ENCODE measurements at places on chromosomes 1 and 21.

DNA sequence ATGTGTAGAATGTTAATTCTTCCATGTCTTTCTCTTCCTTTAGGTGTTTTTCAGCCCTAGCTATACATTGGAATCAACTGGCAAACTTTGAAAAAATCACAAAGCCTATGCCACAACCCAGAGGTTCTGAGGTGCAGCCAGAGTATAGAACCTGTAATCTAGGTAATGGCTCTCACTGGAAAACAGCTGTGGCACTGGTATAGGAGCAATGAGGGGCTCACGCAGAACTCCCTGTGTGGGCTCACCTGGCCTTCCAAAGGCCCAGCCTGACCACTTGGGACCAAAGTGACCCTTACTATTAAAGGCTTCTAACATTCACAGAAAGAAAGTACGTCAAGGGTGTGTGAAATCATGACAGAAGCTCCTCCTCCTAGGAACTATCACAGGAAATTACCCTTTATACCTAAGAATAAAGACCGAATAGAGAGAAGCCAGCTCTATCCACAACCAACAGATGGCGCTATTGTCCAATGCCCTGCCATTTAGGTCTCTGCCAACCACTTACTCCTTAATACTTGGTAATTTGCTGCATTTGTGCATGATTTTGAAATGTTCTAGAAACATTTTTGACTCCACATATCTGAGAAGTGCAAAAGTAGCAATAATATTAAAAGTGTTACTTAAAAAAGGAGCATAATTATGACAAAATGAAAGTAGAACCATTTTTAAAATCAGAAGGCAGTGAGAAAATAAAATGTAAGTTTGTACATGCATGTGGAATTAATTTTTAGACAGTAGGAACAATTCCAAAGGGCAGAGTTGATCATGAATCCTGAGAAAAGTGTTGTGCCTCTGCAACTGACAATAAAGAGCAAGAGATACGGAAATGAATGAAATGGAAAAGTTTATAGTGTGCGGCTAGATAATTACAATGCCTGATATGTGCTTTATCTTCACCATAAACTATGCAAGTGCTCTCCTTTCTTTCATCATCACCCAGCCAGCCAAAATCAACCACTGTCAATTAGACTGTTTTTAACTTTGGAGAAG lies 93.1 kb upstream of the HAO2 start:
- peak; percentile 29 for DNase-seq

- DNase-seq = no peak
These were observed 7.2 kb downstream of the IFT25 start for GRCh38 chr1:53938136-53938830.

GRCh38 chr1:166395729-166396128 lies 228.9 kb upstream of the FAM78B start:
- no peak for DNase-seq

DNA sequence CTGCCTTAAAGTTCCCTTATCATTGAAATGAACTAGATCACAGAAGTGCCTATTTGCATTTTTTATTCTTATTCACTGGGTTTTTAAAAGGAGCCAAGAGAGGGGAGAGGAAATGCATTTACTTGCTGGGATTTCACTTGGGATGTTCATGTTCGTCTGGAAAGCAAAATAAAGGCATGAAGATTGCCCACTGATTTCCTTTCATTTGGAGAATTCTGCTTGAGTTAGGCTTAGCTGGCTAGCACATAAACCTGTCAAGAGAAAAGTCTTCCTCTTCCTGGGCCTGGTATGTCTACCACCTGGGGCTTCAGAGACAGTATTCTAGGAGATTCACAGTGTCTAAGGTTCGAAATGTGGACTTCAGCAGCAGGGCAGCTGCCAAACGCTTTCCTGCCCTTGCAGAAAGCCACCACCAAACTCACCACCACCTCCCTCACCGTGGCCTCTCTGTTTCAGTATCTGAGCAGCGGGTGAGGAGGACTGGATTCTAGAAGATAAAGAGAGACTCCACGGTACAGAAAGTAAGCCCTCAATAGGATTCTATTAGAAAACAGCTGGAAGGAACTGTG lies 44.5 kb downstream of the HIVEP3 start:
- DNase-seq = no peak

GRCh38 chr1:231828182-231828920 lies 201.8 kb downstream of the DISC1 start:
- no peak for DNase-seq

DNA sequence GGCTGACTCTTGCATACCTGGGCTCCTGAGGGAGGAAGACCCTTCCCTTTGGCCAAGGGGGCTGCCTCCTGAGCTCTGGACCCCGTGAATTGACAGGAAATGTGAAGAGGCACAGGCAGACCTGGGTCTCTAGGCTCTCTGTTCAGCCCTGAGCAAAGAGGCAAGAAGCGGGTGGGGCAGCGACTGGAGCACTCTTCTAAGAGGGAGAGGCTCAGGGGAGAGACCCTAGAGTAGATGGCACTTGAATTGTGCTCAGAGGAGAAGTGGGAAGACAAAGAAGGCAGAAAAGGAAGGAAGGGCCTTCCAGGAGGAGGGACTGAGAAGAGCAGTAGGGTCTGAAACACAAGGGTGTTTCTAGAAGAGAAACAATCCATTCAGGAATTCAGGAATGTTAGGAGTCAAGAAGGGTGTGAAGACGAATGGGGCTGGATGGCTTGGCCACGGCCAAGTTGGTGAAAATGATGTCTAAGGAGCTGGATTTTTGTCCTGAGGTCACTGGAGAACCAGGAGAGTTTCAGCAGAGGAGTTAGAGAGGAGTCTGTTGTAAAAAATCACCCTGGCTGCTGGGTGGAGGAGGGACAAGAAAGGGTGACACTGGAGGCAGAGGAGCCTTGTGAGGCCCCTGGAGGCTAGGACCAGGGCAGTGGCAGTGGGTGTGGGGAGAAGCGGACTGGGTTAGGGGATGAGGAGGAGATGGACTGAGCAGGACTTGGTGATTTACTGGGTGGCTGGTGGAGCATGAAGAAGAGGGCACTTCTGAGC lies 5.3 kb downstream of the TIE1 start:
- DNase-seq = no peak

DNA sequence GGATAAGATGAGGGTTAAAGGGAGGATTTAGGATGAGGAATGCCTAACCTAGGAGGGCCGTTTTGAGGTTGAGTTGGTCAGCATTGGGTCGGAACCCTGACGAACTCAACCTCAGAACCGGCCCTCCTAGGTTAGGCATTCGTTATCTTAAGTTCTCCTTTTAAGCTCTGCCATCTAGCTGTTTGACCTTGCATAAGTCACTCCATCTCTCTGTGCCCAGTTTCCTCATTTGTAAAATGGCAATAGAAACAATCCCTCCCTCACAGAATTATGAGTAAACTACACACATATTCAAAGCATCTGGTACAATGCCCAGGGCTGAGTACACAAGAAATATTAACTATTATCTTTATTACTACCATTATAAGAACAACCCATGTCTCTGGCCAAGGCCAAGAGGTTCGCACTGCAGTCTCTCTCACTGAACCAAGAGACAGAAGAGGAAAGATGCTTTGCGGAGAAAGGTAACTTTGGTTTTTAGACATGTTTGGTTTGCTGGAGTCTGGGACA lies 4.8 kb downstream of the ABCB10 start:
- no peak for DNase-seq

- DNase-seq = no peak
These were observed 734.1 kb downstream of the LRRIQ3 start for GRCh38 chr1:73463873-73464272.

- peak; percentile 73 for DNase-seq
These were observed 37.6 kb downstream of the GALNT2 start for GRCh38 chr1:230104395-230105244.

GRCh38 chr1:2311184-2312032 lies 79.9 kb downstream of the MORN1 start:
- peak; percentile 25 for DNase-seq

DNA sequence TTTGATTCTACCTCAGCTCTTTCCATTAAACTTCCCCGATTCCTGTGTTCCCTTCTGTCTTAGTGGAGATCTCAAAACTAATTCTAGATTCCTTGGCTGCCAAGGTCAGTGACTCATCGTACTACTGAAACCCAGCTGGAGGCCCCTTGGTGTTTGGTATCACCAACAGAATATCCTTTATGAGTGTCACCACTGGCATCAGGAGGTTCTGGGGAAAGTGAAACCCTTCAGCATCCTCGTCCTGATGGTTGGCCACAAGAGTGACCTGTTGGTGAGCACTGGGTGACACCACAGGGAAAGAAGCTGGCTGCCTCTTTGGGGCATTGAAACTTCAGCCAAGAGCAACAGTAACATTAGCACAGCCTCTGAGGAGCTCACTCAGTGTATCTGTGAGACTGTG lies 9.6 kb downstream of the RAB42 start:
- DNase-seq = no peak

GRCh38 chr1:14980621-14981218 lies 172.8 kb upstream of the TMEM51 start:
- no peak for DNase-seq

GRCh38 chr1:246794048-246794827 lies 70.0 kb downstream of the SCCPDH start:
- DNase-seq = no peak

DNA sequence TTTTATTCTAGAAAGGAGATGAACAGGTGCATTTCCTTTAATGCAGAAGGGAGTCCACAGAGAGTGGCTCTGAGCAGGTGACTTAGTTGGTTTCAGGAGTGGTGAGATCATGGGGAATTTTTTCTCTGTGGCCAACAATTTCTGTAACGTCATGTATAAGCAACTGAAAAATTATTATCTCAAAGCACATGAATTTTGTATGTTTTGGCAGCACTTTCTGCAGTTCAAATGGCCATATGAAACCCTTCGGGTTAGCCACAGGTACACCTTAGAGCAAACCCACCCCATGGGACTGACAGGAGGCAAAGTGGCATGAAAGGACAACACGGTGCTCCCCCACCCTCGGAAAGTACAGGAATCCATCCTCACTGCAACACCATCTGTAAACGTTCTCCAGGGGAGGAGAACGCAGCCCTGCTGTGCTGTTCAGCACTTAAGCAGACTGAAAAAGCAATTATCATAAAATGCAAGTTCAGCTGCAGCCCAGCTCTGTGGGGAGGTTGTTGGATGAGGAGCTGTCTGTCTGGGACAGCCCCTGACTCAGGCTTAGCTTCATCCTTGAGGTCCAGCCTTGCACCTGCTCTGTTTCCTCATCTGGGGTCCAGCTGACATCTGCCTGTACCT lies 55.8 kb upstream of the CLDN14 start:
- no peak for DNase-seq

DNA sequence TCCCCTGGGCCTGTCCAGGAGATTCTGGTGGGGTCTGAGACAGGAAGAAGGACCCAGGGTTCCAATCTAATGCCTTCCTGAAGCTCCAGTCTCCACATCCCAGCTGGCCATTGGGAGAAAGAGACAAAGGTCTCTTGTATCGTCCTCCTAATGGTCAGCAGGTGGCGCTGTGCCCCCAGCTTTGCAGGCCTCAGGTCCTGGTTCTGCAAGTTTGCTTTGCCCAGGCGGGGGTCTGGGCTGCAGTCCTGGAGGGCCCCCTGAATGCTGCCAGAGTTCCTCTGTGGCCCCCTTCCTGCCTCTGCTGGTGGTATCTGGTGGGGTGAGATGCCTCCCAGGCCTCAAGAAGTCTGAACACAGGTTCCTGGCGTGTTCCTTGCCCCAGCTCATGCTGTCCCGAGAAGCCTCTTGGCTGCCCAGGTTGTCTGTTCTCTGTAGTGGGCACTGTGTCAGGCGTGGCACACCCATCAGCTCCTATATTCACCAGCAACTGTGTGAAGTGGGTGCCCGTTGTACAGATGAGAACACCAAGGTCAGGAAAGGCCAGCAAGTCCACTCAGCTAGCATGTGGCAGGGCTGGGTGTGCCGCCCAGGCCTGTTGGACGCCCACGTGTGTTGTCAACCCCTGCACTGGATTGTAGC lies 33.8 kb upstream of the CSF3R start:
- DNase-seq = peak; percentile 69

GRCh38 chr21:44019568-44019958 lies 7.5 kb downstream of the TRAPPC10 start:
- DNase-seq = no peak

DNA sequence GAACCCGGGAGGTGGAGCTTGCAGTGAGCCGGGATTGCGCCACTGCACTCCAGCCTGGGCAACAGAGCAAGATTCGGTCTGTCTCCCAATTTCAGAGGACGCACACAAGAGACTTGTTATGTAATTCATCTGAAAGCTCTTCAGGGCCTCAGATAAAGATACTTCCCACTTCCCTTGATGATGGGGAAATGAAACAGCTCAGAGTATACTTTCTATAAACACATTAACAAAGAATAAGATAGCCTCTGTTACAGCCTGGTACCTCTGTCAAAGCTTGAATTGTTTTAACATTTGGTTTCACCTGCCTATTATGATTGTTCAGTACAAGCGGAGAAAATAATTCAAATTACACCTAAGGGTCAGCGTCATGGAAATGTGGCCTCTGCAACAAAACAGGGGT lies 622.9 kb upstream of the ADGRL4 start:
- DNase-seq = no peak

- DNase-seq = no peak
These were observed 27.5 kb downstream of the COA6 start for GRCh38 chr1:234400773-234401172.

DNA sequence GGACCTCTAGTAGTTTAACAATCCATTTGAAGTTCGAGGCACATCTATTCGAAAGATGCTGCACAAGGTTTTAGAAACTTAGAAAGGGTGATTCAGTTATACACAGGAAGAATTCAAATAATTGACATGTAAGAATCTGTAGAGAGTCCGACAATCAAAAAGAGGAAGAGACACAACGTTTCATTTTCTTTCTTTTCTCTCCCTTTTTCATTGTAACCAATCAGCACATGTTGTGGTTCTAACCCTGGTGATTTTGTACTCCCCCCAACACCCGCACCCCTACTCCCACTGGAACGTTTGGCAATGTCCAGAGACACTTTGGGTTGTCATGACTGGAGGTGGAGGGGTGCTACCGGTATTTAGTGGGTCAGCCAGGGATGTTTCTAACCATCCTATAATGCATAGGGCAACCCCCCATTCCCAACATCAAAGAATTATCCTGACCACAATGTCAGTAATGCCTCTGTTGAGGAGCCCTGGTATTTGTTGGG lies 4.9 kb downstream of the TGFB2 start:
- no peak for DNase-seq

DNA sequence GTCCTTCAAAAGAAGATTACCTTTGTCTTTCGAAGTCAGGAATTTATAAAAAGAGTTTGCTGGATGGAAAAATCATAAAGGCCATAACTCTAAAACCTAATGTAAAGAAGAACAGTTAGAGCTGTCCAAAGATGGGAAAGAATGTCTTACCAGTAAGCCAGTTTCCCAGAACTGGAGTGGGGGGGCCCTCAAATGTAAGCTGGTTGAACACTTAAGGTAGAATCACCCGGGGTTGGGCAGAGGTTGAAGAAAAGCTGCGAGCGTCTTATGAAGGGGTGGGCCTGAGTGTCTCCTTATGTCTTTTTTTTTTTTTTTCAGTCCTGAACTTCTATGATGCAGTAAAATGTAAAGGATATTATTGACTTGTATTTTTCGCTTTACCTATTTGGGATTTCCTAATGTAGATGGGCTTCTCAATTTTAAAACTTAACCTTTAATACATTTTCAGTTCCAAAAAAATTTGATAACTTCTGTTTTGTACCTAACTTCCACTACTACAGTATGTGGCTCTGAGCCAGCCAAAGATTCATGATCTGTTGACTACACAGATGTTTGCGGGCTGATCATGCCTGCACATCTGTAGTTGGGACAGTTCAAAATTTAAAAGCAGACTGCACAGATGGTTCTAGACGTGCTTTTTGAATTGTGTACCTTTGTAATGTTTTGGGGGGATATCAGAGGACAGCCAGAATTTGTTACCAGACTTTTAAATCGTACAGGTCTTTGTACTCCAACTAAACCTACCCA lies 43.6 kb downstream of the NFYC start:
- DNase-seq = no peak
